Effector memory CD8-positive, alpha-beta T cell (primary cell): ENCODE measurements at places on chromosomes 2 and 18.
A peak's percentile ranks its signal among the peaks of the same experiment; 100 is the strongest.

- H3K4me1 ChIP-seq, result no peaks in the 10 kb centered on the region
- DNase-seq, result no peak
- H3K27ac ChIP-seq, result no peak overlapping the region
- no peak overlapping the region for H3K4me3 ChIP-seq
Measured at GRCh38 chr2:26001743-26002351, 19.6 kb upstream of the KIF3C start.

GRCh38 chr18:657311-658000 lies at the start of gene TYMS:
TYMS (plus strand) TSS chr18:657653; CDS start chr18:657743, 90 bp downstream.
- peaks cover 3% of the 10 kb centered on the region for H3K36me3 ChIP-seq
- peak; percentile 22 for DNase-seq
- peaks cover 41% of the 10 kb centered on the region for H3K27me3 ChIP-seq
- H3K27ac ChIP-seq, result peak within 1 kb of the TSS; percentile 41

GRCh38 chr2:78734221-78734620 lies 291.3 kb upstream of the REG3G start:
- DNase-seq, result no peak
- H3K27me3 ChIP-seq, result no peaks in the 10 kb centered on the region
- no peak overlapping the region for H3K4me3 ChIP-seq
- H3K27ac ChIP-seq, result no peak overlapping the region
- no peaks in the 10 kb centered on the region for H3K4me1 ChIP-seq

DNA sequence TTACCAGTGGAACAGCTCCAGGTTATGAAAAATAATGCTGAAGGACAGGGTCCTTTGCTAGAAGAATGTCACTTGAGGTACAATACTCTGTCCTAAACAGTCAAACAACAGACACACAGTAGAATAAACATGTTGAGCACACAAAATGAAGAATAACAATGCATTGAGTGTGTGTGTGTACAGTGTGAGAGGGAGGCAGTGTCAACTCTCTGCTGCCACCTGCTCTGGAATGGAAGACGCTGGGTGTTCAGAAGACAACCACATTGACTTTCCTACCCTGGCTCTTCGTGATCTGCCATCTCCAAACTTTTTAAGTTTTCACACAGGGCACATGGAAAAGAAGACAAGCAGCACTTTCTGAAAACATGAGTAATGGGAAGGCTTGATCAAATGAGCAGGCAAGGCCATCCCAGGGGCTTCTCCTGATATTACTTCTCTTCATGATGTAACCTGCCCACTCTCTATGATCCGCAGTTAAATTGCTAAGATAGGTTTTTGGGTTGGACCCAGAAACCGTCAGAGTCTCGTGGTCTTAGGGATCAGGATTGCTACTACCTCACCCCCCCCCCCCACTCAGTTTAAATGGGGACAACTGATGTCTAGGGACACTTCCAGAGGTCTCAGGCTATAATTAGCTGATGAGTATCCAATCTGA lies 533.2 kb upstream of the TNP1 start:
- H3K36me3 ChIP-seq, result no peaks in the 10 kb centered on the region
- H3K27ac ChIP-seq, result no peak overlapping the region
- no peak overlapping the region for H3K4me3 ChIP-seq
- H3K27me3 ChIP-seq, result no peaks in the 10 kb centered on the region

DNA sequence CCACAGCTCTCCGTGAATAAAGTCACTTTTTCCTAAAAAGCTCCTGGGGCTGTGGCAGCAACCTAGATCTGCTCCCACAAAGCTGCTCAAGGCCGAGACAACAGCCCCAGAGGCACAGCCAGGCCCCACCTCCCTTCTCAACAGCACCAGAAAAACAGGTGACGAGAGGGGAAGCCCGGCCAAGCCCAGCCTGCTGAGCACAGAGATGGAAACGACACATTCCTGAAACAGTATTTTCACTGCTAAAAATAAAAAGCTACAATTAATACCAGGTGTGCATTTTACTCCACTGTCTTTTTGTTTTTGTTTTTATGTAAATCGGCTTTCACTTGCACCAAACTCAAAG lies 199.3 kb downstream of the HDAC4 start:
- peaks cover 39% of the 10 kb centered on the region for H3K4me1 ChIP-seq
- no peak for DNase-seq
- peaks cover 16% of the 10 kb centered on the region for H3K36me3 ChIP-seq
- no peaks in the 10 kb centered on the region for H3K27me3 ChIP-seq
- no peak overlapping the region for H3K4me3 ChIP-seq

DNA sequence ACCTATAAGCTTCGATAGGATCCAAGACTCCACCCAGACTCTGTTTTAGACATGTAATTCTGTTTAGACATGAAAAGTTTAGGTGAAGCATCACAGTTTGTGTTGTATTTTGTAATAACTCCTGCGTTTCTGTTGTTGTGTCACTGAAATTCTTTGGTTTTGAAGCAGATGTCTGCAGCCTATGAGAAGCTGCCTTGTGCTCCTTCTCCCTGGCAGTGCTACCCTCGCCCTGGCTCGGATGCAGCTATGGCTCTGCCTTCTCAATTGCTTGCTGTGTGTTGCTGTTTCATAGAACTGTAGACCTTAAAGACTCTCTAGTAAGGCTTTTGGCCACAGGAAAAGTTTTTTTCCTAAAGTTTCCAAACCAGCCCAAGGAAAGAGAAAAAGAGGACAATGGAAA lies 40.2 kb upstream of the ZNF638 start:
- peaks cover 28% of the 10 kb centered on the region for H3K27me3 ChIP-seq
- H3K4me3 ChIP-seq, result no peak overlapping the region
- no peak for DNase-seq
- H3K4me1 ChIP-seq, result no peaks in the 10 kb centered on the region
- H3K36me3 ChIP-seq, result no peaks in the 10 kb centered on the region

GRCh38 chr2:117931978-117932377 lies 81.9 kb downstream of the CCDC93 start:
- peaks cover 7% of the 10 kb centered on the region for H3K4me1 ChIP-seq
- peak overlapping the region; percentile 73 for H3K27ac ChIP-seq
- no peak overlapping the region for H3K4me3 ChIP-seq
- H3K27me3 ChIP-seq, result no peaks in the 10 kb centered on the region
- DNase-seq, result no peak

GRCh38 chr2:63755216-63755615 lies 86.5 kb upstream of the UGP2 start:
- H3K4me3 ChIP-seq, result no peak overlapping the region
- no peaks in the 10 kb centered on the region for H3K36me3 ChIP-seq
- no peaks in the 10 kb centered on the region for H3K4me1 ChIP-seq
- no peak for DNase-seq

DNA sequence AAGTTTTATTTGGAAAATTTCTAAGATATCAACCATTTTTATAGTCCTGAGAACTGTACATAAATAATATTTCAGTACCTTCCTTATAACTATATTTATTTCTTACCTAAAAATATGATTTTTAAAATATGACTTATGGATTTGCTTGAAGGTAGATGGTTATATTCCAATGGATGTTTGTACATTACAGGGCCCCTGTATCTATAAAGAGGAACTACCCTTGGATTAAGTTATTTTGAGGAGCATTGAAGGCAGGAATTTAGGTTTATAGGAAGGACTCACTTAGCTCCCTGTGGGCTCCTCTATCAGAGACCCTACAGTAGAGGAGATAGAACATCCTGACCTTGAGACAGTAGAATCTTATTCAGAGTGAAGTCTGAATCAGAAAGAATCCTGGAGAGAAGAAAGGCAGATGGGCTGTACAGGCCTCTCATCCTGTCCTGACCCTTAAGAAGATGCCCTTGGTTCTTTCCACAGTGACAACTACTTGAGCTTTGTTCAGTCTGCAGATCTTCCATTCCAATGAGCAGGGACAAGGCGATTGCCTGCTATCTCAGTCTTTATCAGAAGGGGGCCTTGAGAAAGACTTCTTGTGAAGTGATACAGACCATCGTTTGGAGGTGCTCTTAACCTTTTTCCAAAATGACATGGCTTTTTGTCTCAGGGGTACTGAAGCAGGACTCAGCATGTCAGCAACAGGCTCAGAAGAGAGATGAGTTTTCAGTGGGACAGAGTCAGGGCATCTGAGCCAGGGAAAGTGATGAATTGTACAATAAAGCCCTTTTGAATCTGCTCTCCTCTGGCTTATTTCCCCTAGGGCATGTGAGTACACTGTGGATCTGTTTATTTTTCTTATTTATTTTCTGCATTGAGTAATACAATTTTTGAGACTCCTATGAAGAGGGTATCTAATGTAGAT lies 20.9 kb downstream of the OXER1 start:
- DNase-seq, result no peak
- no peaks in the 10 kb centered on the region for H3K27me3 ChIP-seq
- H3K36me3 ChIP-seq, result peaks cover 9% of the 10 kb centered on the region
- peak overlapping the region; percentile 9 for H3K27ac ChIP-seq
- H3K4me1 ChIP-seq, result no peaks in the 10 kb centered on the region

GRCh38 chr2:51844596-51844995 lies 812.7 kb upstream of the NRXN1 start:
- no peaks in the 10 kb centered on the region for H3K27me3 ChIP-seq
- H3K36me3 ChIP-seq, result no peaks in the 10 kb centered on the region

- no peaks in the 10 kb centered on the region for H3K4me1 ChIP-seq
- H3K4me3 ChIP-seq, result no peak overlapping the region
- H3K36me3 ChIP-seq, result no peaks in the 10 kb centered on the region
- no peak for DNase-seq
- H3K27ac ChIP-seq, result no peak overlapping the region
Measured at GRCh38 chr2:95337829-95338228, 40.7 kb downstream of the KCNIP3 start.

- H3K27ac ChIP-seq, result no peak overlapping the region
- H3K4me3 ChIP-seq, result no peak overlapping the region
- peaks cover 3% of the 10 kb centered on the region for H3K36me3 ChIP-seq
- H3K4me1 ChIP-seq, result no peaks in the 10 kb centered on the region
Measured at GRCh38 chr2:46776687-46777327, 138.8 kb downstream of the MCFD2 start.

DNA sequence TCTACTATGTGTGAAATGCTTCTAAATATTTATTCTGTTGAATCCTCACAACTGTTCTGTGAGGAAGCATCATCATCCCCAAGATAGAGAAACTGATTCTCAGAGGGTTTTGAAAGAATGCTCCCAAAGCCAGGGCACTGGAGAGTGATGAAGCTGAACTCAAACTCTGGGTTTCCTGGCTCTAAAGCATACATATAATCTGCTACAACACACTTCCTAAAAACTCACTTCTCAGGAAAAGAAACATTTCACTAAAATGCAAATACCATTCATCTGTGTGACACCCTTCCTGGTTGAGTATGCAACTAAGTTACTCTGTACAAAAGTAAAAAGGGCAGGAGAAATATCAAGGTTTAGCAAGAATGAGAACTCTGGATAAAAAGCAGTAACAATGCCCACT lies 58.6 kb downstream of the GRB14 start:
- no peaks in the 10 kb centered on the region for H3K4me1 ChIP-seq
- no peaks in the 10 kb centered on the region for H3K27me3 ChIP-seq
- H3K27ac ChIP-seq, result no peak overlapping the region

DNA sequence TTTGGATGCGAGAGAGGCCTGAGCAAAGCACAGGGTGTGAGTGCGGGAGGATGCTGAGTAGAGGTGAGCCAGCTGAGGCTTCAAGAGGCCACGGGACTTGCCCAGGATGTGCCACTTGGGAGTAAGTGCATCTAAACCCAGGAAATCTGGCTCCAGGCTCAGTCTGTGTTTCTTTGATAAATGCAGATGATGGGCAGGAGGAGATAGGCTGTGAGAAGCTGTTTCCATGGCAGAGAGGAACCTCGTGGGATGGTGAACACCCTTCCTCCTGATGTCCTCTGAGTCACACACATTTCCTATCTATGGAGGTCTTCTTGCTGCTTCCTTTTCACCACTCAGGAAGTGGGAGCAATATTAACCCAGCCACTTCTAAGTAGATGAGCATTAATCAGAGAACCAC lies 38.4 kb upstream of the CELF4 start:
- H3K36me3 ChIP-seq, result no peaks in the 10 kb centered on the region
- no peak overlapping the region for H3K27ac ChIP-seq
- H3K4me1 ChIP-seq, result no peaks in the 10 kb centered on the region

DNA sequence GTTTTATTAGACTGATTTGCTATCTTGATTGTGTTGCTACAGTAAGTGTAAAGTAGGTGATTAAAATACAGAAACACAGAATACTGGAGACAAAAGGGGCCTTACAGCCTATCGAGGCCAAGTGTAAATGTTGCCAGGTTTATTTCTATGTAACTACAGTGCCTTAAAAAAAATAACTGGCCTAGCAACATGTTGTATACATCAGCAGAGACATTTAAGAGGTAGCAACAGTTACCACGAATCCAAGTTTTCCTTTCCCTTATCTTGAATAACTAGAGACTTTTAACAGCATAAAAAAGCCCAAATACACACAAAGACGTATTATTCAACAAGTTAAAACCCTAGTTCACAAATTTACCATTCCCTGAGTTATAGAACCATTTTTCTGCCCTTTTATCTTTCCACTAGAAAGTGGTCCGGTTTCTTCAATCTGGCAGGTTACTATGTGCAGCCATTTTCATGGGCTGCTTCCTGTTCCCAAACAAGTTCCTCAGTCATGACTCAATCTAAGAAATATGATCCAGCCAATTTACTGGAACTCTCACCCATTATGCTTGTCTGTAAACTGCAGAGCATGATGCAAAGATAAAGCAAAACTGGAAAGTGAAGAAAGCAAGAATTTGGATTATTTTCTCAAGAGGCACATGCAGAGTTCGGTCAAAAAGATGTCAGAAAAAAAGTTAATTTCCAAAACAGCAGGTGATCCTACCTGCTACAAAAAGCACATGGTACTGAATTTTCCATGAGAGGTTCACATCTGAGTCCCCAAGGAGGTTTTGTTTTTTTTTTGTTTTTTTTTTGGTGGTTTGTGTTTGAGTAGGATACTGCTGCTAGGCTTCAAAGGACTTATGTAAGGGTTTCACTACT lies 22.2 kb downstream of the NFE2L2 start:
- peak overlapping the region; percentile 85 for H3K27ac ChIP-seq
- DNase-seq, result no peak
- peaks cover 55% of the 10 kb centered on the region for H3K4me1 ChIP-seq
- peaks cover 42% of the 10 kb centered on the region for H3K36me3 ChIP-seq
- H3K27me3 ChIP-seq, result no peaks in the 10 kb centered on the region

GRCh38 chr2:46309052-46309953 lies 12.1 kb downstream of the EPAS1 start:
- peaks cover 12% of the 10 kb centered on the region for H3K4me1 ChIP-seq
- no peaks in the 10 kb centered on the region for H3K36me3 ChIP-seq
- H3K27ac ChIP-seq, result no peak overlapping the region
- no peak overlapping the region for H3K4me3 ChIP-seq
- DNase-seq, result no peak
- peaks cover 18% of the 10 kb centered on the region for H3K27me3 ChIP-seq

DNA sequence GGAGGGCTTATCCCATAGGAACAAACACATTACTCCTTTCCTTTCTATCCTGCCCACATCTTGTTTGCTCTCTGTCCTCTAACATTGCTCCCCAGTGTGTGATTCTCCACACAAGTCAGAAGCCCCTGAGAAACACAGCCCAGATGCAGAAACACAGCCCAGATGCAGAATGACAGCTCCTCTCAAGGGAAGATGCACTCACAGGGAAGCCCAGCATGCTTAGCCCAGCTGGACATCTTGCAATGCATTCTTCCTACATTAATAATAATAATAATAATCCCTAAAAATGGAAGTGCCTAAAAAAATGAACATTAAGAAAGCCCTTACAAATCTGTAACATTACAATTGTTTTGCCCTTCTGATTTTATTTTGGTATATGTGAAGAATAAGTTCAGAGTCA lies 172.1 kb downstream of the CBLN2 start:
- no peak overlapping the region for H3K4me3 ChIP-seq
- H3K27me3 ChIP-seq, result no peaks in the 10 kb centered on the region
- H3K27ac ChIP-seq, result no peak overlapping the region
- DNase-seq, result no peak
- no peaks in the 10 kb centered on the region for H3K36me3 ChIP-seq
- H3K4me1 ChIP-seq, result no peaks in the 10 kb centered on the region
